ENCODE measurements at places on chromosomes 12 and 14.
A peak's percentile ranks its signal among the peaks of the same experiment; 100 is the strongest.

- peak; percentile 41 for DNase-seq
These were observed 8.4 kb downstream of the HOXC8 start for GRCh38 chr12:54017027-54017788.

GRCh38 chr14:21001218-21001617 is 2.1 kb downstream of the SLC39A2 start:
- DNase-seq = no peak

- no peak for DNase-seq
These were observed 207.9 kb downstream of the SLC16A7 start for GRCh38 chr12:59803735-59804134.

GRCh38 chr12:124469193-124469888 is 98.1 kb downstream of the NCOR2 start:
- DNase-seq = peak; percentile 64

DNA sequence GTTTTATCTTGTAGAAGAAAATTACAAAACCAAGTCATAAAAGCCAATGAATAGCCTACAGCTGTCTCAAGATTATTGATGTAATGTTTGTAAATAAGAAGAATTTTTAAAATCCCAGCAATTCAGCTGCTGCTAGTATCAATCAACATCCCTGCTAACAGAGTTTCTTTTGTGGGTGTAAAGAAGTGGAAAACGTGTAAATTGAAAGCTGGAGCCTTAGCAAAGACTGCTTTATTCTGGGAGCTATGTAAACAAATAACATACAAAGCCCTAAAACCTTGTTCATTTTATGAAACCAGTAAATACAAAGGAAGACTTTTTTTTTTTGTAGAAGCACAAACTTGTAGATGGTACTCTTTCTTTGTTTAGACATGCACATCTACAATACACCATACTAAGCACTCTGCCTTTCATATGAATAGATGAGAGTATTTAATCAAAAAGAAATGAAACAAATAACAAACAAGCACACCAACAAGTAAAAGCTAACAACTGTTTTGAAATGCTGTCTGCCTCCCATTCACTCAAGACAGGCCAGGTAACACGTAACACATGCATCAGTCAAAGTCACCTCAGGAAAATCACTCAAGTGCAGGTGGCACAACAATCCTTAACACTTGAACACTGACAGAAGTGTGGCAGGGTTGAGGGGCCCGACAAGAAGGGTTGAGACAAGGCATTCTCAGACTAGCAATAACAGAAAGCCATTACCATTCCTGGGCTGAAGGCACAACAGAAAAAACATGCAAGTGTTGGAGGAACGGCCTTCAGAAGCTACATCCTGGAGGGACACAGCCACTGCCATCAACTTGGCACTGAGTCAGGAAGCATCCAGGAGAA is 1364.0 kb upstream of the SEL1L start:
- no peak for DNase-seq

GRCh38 chr12:30197392-30198057 is 413.8 kb upstream of the TMTC1 start:
- no peak for DNase-seq

DNA sequence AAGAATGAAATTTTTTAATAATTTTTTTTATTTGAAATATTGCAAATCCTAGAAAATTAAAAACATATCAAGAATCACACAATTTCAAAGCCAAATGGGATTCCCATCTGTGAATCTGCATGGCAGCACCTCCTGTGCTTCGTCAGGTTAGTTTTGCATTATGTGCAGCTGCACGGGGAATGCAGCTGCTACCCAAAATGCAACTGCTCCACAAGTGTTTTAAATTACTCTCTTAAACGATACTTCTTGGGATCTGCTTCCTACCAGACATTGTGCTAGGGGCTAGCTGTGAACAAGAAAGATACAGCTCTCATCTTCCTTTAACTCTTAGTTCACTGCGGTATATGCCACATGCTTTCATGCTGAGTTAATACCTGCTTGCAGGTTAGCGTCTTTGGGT is 154.2 kb downstream of the CRADD start:
- no peak for DNase-seq

- no peak for DNase-seq
These were observed 8.1 kb upstream of the GPHB5 start for GRCh38 chr14:63326840-63327239.

- DNase-seq = no peak
These were observed 63.6 kb downstream of the HELB start for GRCh38 chr12:66365718-66366490.

DNA sequence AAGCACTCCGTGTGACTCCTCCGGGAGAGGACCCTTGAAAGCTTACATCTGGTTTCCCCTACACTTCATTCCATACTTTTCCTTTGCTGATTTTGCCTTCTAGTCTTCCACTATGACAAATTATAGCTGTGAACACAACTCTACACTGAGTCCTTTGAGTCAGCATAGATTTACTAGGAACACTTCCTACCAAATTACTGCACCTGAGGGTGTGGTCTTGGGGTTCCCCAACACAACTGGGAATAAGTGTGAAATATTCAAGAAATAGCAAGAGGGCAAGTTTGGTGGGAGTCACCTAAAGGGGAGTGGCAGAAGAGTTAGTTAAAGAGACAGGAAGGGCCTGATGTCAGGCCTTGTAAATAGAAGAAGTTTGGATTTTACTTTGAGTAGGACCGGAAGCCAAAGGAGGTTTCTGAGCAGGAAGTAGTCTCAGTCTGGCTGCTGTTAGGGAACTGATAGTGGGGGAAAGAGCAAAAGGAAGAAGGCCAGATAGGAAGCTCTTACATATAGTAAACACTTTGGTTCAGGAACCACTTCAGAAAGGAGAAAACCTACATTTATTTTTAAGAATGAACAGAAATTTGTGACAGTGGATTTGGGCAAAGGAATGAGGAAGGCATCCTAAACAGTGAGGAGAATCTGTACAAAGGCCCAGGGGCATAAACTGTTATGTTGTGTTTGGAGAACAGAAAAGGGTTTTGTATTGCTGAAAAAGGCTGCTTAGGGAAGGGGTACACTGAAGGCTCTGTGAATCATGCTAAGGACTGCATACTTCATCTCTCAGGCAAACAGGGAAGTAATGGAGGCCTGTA is 14.2 kb downstream of the SEL1L start:
- no peak for DNase-seq

DNA sequence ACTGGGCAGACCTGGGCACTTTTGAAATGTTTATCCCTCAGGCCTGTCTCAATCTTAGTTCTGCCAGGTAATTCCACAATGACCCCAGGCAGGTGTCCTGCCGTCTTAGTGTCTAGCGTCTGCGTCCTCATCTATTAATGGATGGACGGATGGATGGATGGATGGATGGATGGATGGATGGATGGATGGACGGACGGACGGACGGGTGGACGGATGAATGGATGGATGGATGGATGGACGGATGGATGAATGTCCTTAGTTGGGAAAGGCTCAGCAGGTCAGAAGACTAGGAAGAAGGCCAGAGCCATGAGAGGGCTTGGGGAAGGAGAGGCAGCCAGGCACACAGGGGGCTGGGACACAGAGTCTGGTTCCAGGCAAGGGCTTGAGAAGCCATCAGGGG is 141.3 kb downstream of the CALM1 start:
- DNase-seq = no peak

- DNase-seq = peak; percentile 48
These were observed 425.6 kb downstream of the NRXN3 start for GRCh38 chr14:78595797-78596196.

DNA sequence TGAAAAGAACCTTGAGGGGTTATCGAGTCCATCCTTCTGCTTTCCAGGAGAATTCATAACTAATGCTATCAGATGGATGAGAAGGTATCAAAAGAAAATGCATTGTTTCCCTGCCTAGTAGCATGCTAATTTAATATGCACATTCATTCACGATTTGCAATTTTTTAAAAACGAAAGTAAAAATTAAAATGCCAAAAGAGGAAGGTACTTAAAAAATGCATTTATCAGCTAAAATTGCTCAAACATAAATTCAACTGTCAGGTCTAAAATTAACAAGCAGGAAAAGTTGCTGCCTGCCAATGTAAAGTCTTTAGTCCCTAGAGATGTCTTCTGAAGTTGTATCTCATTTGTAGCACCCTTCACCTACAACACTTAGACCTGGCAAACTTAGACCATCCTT is 7.9 kb downstream of the ATF7 start:
- DNase-seq = no peak
